ENCODE measurements at places on chromosomes 2 and 18.
A peak's percentile ranks its signal among the peaks of the same experiment; 100 is the strongest.

DNA sequence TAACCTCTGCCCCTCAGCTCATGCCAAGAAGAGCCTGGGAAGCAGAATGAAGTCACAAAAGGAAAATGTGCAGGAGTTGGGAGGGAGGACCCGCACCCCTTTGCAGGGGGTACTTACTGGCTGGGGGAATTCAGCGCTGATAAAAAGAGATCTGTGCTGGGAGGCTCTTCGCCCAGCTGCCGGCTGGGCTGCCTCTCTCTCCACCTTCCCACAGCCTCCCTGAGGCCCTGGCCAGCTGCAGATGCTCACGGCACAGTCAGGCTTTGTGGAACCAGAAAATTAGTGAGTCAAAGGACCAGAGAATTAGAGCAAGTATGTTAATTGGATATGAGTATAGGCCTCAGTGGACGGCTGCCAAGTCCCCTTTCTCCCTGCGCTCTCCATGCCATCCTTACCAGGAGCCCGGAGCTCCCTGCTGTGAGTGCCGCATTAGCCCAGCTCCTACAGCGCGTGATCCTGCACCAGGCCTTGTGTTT lies 181.7 kb upstream of the SH3BP4 start:
- DNase-seq = no peak

- no peak for DNase-seq
These were observed 70.6 kb upstream of the CAVIN2 start for GRCh38 chr2:191917430-191917881.

DNA sequence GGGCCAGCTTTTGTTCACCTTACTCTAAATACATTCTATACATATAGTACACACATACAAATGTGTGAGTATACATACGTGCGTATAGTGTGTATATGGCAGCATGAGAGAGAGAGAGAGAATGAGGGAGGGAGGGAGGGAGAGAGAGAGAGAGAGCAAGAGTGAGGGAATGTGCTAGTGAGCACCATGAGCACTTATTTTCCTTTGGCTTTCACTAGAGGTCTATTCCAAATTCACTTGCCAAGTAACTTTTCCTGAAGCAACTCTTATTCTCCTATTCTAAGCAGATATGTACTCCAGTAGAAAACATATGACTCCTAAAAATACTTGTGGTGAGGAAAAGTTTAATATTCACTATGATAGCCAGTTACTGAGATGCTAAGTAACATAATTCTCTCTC lies 85.7 kb downstream of the COBLL1 start:
- DNase-seq = no peak

GRCh38 chr2:102059151-102059550 lies 67.4 kb downstream of the IL1R2 start:
- DNase-seq = no peak

- no peak for DNase-seq
These were observed 7.0 kb upstream of the PAX3 start for GRCh38 chr2:222305516-222306392.

DNA sequence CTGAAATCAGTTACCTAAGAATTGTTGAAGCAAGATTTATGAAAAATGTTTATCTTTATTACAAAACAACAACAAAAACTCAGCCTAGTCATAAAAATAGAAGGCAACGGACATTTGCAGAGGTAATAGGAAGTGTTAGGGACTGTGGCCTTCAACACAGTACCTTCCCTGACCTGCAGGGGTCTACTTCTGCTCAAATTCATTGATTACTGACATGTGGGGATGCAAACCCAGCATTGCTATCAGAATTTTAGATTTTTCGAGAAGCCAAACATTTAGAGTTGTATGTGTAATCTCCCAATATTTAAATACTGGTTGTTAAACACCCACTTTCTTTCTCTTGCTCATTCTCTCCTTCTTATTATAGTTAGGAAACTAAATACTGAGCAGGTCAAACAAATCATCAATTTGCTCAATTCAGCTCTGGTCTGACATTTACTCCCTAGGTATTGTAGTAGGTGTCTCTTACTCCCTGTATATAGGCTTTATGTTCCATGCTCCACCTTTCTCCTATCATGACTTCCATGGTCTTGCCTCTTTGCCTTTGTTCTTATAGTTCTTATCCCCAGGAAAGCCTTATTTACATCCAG lies 198.5 kb downstream of the UBE2E3 start:
- DNase-seq = no peak

DNA sequence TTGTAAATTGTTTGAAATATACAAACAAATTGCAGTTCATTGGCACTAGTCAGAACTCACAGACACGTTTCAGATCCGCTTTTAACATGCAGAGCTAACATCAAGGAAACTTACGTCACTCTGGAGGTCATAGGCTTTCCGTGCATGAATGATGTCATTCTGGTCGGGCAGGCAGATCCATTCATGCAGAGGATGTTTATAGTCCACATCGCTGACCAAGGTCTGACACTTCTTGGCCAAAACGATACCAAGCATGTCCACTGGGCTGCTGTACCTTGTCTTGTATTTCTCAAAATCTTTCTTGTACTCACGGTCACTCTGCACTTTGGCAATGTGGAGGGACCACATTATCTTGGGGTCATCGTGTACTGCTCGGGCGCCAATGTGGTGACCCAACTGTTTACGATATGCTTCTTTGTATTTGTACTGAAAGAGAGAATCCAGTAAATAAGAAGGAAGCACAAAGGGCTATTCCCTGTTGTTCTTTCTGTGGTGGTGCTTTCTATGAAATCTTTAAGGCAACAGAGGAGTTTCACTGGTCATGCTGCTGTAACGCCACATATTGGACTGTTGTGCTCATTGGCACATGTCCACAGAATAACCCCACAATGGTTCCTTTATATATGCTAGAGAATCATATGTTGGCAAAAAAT lies 114.8 kb downstream of the NEB start:
- no peak for DNase-seq

DNA sequence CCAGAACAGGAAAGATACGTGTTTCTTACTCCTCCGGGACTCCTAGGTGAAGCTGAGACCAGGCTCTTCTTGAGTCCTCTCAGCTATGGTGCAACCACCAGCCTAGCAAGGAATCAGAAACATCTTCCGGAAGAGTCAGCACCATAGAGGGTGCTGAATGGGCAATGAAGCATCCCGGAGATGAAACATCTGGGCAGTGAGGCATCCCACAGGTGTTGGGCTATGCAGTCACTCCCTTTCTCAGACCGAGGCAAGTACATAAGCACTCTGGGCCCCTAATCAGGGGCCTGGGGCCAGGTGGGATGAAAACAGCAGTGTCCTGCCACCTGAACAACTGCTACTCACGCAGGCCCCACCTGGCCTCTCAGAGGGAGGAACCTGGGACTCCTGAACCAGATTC lies 1.4 kb upstream of the CAPN10 start:
- DNase-seq = no peak

- DNase-seq = no peak
These were observed 103.1 kb upstream of the SPATS2L start for GRCh38 chr2:200203381-200203827.

DNA sequence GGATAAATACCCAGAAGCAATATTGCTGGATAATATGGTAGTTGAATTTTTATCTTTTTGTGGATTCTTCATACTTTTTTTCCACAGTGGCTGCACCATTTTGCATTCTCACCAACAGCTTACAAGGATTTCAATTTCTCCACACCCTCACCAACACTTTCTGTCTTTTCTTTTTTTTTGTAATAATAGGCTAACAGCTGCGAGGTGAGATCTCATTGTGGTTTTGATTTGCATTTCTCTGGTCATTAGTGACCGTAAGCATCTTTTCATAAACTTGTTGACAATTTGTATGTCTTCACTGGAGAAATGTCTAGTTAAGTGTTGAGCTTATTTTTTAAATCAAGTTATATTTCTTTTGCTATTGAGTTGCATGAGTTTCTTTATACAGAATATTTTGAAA lies 17.6 kb upstream of the SLC9A2 start:
- no peak for DNase-seq

GRCh38 chr2:73070643-73071359 lies 711 bp downstream of the SFXN5 start:
- DNase-seq = peak; percentile 4

- no peak for DNase-seq
These were observed 115.1 kb upstream of the GULP1 start for GRCh38 chr2:188176620-188177019.

- DNase-seq = no peak
These were observed 6.2 kb upstream of the NEU2 start for GRCh38 chr2:233026198-233026813.

GRCh38 chr2:118112771-118113334 lies 24.6 kb downstream of the INSIG2 start:
- no peak for DNase-seq

DNA sequence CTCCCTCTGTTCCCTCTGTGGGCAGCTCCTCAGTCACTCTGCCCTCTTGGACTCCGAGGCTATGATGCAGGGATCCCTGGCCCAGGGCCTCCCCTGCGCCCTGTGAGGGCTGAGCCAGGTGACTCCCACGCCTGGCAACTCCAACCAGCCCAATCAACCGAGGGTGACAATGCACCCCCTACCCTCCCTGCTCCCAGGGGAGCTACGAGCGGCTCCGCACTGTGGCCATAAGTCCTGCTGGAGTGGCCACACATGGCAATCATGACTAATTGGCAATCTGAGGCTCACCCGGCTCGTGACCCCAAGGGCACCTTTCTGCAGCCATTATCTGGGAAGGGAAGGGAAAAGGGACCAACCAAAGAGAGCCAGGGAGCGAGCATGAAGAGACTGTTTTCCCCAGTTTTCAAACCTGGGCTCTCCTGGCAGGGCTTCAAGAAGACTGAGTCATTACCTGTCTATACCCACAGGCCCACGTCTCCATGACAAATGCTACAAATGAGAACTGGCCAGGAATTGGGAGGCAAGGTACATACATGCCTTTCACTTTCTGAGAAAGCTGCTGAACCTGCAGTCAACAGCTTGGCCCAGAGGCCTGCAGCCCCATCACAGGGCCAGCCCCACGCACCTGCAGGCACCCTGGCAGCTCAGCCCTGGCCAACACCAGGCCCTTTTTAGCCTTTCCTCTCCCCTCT lies 45.1 kb downstream of the RPL31 start:
- no peak for DNase-seq

DNA sequence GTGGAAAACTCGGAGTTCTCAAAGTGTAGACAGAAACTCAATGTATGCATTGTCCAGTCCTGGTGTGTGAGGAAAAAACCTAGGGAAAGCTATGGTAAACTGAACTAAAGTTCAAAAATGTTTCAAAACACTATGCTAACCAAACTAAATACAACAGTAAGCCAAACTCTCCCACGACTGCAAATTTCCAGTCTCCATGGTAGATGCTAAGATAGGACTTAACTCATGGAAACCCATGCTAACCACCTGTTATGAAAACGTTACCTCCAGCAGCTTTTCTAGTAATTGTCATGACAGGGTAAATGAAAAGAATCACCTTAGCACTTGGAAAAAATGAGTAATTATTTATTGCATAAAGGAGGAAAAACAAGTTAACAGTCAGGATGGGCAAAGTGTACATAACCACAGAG lies 135.7 kb upstream of the EPC2 start:
- DNase-seq = no peak

DNA sequence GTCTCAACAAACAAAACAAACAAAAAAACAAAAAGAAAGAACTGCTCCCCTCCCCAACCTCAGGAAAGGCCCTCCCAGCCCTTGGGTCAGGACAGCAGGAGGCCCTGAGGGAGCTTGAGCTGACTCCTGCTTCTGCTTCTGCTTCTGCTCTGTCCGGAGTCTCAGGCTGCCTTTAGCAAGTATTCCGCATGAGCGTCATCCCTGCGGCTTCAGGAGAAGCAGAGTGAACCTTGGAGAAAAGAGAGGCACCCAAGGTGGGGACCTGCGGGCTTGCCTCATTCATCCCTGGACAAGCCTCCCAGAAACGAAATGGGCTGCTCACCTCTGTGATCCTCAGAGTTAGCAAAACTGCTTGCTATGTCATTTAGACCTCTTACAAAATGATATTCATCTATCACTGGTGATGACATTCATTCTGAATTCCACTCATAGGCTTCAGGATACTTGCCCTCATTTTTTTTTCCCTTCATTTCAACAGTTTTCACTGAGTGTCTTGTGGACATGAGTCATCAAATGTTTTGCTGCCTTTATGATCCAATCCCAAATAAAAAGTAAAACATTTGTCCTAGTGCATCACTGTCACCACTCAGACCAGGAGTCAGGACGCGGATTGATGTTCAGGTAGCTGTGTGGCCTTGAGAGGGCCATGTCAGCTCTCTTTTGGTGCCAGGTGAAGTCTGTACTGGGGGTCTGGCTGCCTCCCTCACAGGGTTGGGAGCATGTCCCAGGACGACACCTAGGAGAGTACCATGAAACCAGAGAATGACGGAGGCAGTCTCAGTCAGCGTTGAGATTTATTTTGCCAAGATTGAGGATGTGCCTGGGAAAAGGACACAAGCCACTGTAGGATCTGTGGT lies 51.7 kb downstream of the IMPA2 start:
- DNase-seq = no peak

DNA sequence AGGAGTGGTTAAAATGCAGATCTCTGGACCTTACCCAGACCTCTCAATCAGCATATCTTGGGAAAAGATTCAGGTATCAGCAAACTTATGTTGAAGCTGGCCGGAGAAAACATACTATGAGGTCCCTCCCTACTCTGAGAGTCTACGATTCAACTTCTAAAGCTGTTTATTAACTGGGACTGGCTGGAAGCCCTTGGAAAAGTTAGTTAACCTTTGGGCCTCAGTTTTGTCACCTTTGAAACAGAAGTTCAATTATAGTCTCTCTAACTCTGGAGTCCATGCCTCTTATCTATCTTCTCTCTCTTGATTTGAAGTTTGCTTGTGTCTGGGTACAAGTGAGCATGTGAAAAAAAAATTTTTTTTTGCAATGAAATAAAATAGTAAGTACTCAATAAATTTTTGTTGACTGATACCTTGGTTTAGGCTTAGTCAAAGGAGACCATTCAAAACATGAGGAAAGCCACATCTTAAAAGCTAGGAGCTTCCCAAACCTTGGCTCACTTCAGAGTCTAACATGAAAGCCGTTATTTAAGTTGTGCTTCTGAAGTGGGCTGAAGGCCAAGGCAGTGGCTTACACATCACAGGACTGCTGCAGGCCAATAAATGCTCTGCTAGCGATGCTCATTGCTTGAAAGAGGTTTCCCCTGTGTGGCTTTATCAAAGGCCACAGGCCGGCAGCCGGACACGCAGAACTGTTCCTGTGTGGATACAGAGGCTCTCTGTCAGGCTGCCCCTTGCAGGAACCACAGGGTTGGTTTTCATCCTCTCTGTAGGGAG lies 110.6 kb upstream of the FAM136A start:
- no peak for DNase-seq

GRCh38 chr2:215736653-215737290 lies 276.6 kb downstream of the MREG start:
- DNase-seq = no peak

GRCh38 chr2:174615871-174616436 lies 18.4 kb upstream of the WIPF1 start:
- DNase-seq = no peak

GRCh38 chr2:160247296-160248035 lies 47.4 kb upstream of the ITGB6 start:
- DNase-seq = no peak

DNA sequence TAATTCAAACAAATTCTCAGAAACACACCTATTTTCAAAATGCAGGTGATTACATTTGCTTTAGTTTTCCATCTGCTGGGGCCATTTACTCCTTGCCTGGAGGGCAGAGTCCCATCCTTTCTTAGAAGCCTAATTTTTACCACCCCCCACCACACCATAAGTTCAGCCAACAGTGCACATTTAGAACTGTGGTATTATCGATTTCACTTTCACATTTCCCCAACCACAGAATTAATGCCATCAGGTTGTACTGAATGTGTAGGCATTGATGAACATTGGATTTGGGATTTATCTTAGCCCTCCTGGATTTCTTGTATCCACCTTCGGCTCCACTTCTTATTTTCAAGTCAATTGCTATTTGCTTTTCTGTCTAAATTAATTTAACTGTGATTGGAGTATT lies 4.5 kb downstream of the SCYGR3 start:
- DNase-seq = no peak

Measured in stimulated activated CD4-positive, alpha-beta T cell treated with anti-CD3 and anti-CD28 coated beads, TNF-alpha, amount 100 ng/mL, for 4 hours (primary cell).